ENCODE measurements at places on chromosomes 2 and 18.

DNA sequence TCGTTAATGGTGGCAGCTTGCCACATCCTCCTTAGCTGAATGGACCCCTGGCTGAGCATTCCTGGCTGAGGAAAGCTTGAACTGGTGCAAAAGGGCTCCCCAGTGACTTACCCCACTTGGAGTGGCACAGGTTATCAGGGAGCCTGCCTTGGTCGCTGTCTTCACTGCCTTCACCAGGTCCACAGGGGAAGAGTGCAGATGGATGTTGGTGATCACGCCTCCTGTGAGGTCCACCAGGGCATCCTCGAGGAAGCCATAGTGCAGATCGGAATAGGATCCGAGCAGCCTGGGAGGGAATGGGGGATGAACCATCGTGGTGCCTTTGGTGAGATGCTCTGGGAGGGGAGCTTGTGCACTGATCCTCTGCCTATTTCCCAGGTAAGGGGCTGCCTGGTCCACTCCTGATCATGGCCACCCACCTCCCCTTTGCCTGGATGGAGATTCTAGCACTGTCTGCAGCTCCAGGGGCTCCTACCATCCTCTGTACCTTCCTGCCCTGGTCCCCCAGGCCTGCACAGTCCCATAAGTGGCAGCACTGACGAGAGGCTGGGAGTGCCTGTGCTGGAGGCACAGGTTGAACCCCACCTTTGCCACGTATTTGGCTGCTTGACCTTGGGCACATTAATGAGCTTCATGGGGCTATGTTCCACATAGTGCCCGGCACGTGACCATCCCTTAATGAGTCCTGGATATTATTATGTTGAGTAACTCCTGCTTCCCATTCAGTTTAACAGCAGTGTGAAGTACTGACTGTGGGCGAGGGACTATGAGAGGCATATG is 43.0 kb downstream of the CAPN13 start:
- no peak for DNase-seq

GRCh38 chr2:74292751-74293150 is 50.5 kb downstream of the SLC4A5 start:
- DNase-seq, result no peak

DNA sequence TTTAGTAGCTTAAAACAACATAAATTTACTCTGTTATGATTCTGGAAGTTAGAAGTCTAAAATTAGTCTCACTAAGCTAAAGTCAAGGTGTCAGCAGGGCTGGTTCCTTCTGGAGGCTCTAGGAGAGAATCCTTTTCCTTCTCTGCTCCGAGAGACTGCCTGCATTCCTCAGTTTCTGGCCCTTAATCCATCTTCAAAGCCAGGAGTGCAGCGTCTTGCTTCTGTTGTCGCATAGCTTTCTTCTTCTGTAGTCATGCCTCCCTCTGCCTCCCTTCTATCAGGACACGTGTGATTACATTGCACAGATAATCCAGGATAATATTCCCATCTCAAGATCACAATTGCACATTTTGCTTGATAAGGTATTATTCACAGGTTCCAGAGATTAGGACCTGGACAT is 35.1 kb downstream of the DAPL1 start:
- DNase-seq, result no peak

DNA sequence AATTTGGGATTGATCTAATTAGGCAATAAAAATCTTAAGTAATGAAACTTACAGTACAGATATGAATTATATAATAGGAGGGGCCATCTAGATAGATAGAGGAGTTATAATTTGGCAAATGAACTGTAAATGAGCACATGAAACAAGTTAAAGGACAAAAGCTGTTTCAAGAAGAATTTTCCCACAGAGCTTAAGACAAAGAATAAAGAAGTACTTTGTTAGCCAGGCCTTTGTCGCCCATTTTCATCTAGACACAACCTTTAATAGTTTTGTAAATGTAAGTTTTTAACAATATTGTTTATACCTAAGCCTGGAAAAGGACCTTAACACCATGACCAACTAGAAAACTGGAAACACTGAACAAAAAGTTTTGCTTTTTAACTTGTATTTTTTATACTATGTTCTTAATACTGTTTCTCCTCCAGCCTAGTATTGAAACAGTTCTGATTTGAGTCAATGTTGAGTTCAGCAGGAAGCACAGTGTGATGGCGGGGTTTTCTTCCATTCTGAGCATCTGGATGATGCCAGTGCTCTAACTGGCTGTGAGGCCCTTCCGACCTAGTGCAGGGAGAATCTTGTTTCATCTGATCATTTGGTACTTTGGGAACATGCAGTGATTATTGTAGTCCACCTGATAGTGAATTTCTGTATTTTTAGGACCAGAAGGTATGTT is 37.6 kb downstream of the FARP2 start:
- no peak for DNase-seq

- DNase-seq, result no peak
Observed at GRCh38 chr18:63514888-63515678, 27.1 kb upstream of the SERPINB12 start.

DNA sequence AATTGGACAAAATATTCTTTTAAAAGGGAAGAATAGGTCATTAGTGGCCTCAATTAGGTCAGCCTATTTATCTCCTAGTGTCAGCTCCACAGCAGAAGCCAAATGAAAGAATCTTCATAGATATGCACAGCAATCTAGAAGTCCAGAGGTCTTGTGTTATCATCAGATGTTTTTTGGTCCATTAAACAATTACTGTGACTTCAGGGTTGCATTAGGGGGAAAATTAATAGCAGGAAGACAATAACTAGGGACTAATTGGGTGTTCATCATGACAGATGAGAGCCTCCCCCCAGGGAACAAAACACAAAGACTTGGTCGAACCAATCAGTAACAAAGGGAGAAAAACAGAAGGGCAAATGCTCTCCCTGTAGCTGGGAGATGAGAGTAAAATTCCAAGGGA is 264.7 kb downstream of the PTH2R start:
- no peak for DNase-seq

GRCh38 chr18:61827591-61827990 is 65.2 kb downstream of the RNF152 start:
- DNase-seq, result no peak

- no peak for DNase-seq
Observed at GRCh38 chr18:48024009-48024512, 93.6 kb upstream of the SMAD2 start.

- no peak for DNase-seq
Observed at GRCh38 chr2:1730015-1730927, 14.0 kb downstream of the PXDN start.

GRCh38 chr2:113977060-113977659 is 87.3 kb downstream of the ACTR3 start:
- DNase-seq, result no peak

DNA sequence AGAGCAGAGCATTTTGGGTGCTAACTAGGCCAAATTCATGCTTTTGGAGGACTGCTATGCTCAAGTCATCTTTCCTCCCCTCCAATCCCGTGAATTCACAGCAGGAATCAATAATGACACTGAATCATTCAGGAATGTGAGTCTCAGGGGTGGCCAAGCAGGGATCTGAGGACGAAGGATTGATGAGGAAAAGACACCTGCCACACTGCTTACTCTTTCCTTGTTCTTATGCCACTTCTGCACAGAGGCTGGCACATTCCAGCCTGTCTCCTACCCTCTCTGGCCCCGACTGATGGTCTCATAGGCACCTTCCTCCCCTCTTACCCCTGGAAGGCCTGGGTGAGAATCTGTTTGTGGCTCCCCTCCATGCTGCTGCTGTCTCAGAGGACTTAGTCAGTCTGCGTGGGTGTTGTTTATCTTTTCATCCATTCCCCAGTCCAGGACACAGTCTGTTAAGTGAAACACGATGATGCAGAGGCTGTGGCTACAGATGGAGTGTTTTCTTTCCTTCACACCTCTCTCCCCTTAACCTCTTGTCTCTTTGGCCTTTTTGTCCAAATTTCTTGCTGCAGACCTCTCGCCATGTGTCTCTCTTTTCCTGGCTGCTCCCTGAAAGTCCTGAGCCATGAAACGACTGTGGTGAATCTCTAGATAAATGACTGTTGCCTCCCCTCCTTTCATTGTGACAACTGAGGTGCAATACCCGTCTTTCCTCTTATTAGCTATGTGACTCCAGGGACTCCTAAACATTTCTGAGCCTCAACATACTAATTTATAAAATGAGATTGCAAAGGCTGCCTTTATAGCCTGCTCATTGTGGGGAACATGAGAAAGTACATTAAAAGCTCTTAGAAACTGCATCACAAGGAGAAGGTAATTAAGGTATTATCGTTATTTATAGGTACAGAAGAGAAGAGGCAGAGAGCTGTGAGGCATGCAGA is 86.9 kb downstream of the RDH14 start:
- no peak for DNase-seq

DNA sequence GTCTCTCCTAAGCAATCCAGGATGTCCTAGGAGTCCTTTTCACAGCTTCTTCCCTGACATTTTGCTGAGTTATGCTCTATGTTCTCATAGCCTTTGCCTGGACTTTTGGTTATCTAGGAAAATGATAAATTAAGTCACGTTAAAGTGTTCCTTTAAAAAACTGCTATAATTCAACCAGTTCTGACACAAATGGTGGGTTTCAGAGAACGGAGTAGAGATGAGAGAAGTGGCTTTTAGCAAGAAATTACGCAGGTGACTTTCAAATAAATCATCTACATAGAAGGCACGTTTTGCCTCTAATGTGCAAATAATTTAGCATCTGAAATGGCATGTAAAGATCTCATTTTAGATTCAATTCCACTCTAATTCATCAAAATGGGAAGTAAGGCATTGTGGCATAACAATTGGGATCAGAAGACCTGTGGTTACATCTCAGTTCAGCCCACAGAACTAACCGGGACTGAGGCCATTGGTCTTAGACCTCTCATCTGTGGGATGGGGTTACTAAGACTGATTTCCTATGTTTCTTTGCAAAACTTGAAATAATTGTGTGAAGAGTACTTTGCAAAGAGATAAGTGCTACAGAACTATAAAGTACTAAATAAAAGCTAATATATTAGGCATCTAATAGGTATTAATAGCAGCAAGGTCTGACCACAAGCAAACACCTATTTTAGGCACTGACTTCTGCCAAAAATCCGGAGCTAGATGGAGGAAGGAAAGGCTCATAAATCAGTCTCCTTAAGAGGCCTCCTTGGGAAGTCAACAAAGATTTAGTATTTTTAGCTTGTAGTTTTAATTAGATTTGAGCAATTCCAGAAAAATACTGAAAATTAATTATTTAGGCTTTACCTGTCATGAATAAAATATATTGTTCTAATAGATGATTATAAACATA is 211.4 kb downstream of the PIEZO2 start:
- DNase-seq, result no peak

GRCh38 chr18:39455285-39455684 is 1889.7 kb upstream of the CELF4 start:
- DNase-seq, result no peak

- no peak for DNase-seq
Observed at GRCh38 chr2:221816566-221816965, 244.5 kb upstream of the EPHA4 start.

GRCh38 chr2:118845005-118845521 is 2.4 kb downstream of the EN1 start:
- no peak for DNase-seq

GRCh38 chr2:65367524-65367923 is 64.9 kb downstream of the SPRED2 start:
- DNase-seq, result no peak

DNA sequence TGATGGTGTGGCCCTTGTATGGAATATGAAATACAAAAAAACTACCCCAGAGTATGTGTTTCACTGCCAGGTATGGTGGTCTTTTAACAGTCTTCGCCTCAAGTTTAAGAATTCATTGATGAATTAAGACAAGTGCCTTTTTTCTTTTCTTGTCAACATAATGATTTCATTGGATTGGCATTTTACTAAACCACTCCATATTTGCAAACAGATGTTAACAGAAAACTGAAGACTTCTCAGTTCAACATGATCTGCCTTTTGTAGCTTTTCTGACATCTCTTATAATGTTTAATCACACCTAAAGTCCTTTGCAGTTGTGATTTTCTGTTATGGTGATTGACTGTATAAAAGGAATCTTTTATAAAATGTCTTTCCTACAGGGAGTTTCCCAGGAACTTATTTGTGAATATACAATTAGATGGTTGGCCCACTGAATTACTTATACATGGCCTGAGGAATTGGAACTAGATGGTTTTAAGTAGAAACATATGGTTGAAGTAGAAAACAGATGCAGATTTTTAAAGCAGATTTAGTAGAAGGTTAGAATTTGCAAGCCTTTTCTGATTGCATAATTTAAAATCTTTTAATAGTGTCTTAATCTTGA is 39.7 kb downstream of the DYNC1I2 start:
- no peak for DNase-seq

- DNase-seq, result no peak
Observed at GRCh38 chr2:18578033-18578432, 11.3 kb downstream of the NT5C1B start.

GRCh38 chr18:30982285-30982992 is 60.1 kb downstream of the DSC3 start:
- DNase-seq, result no peak

DNA sequence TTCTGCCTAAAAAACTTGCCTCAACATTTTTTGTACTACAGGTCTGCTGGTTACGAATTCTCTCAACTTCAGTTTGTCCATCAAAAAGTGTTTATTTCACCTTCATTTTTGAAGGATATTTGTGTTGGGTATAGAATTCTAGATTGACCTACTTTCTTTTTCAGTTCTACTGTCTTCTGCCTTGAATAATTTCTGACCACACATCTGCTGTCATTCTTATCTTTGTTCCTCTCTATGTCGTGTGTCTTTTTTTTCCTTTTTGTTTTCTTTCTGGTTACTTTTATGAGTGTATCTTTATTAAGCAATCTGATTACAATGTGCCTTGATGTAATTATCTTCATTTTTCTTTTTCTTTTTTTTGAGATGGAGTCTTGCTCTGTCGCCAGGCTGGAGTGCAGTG is 25.3 kb downstream of the ADCY3 start:
- DNase-seq, result no peak

GRCh38 chr2:211479536-211480150 is 923.2 kb downstream of the CPS1 start:
- DNase-seq, result no peak

- DNase-seq, result no peak
Observed at GRCh38 chr2:71952572-71953188, 195.0 kb downstream of the CYP26B1 start.

DNA sequence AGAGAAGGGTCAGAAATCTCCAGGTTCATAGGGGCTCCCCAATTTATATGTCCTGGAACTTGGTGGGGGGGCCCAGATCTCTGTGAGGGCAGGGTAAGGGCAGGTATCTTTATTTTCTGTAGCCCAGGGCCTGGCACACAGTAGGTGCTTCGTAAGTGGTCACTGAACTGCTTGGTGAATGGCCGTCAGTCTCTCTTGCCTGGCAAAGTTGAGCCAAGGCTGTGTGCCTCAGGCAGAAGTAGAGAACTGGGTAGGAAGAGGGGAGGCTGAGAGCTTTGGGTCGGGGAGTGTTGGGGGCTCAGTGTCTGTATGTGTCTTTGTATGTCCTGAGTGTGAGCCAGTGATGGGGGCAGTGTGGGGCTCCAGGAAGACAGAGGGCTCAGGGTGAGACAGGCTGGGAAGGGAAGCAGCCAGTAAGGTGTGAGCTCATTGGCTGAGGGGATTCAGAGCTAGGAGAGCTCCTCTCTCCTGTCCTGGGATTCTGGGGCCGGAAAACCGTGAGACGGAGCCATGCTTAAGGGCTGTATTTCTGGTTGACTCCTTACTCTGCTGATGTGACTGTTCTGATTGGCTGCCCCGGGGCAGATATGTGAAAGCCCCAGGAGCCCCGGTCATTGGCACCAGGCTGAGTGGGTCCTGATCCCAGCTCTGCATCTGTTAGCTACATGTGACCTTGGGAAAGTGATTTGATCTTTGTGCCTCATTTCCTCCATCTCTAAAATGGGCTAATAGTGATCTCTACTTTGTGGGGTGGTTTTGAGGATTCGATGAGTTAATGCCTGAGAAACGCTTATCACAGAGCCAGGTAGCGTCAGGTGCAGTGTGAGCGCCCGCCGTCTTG is 30.3 kb downstream of the STEAP3 start:
- DNase-seq, result no peak

GRCh38 chr2:182144776-182145165 is 159.1 kb downstream of the PPP1R1C start:
- DNase-seq, result no peak
